ENCODE measurements at places on chromosomes 3 and 15.
A peak's percentile ranks its signal among the peaks of the same experiment; 100 is the strongest.

GRCh38 chr15:58451826-58452225 lies 20.0 kb downstream of the LIPC start:
- no peak for DNase-seq

DNA sequence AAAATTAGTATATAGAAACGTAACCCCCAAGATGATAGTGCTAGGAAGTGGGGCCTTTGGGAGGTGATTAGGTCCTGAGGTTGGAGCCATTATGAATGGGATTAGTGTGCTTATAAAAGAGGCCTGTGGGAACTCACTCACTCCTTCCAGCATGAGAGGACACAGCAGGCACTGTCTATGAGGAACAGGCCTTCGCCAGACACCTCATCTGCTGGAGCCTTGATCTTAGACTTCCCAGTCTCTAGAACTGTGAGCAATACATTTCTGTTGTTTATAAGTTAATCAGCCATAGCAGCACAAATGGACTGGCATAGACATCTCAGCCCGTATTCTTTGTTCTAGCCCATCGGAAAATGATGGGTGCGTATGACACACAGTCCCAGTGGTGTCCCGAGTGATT lies 152.3 kb downstream of the GABRG3 start:
- DNase-seq = no peak

GRCh38 chr15:69748576-69749185 lies 296.1 kb downstream of the RPLP1 start:
- DNase-seq = no peak

GRCh38 chr3:15795651-15796308 lies 2.0 kb downstream of the ANKRD28 start:
- peak; percentile 71 for DNase-seq

DNA sequence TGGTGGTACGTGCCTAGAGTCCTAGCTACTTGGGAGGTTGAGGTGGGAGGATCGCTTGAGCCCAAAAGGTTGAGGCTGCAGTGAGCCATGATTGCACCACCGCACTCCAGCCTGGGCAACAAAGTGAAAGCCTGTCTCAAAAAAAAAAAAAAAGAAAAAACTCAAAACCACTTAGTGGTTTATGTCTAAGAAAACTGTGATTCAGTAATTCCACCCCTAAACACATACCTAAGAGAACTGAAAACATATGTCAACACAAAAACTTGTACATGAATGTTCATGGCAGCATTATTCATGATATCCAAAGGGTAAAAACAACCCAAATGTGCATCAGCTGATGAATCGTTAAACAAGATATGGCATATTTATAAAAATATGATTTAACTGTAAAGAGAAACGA lies 14.3 kb downstream of the SPG21 start:
- peak; percentile 49 for DNase-seq

- peak; percentile 55 for DNase-seq
Observed at GRCh38 chr3:151468284-151468917, 7.5 kb upstream of the IGSF10 start.

- DNase-seq = no peak
Observed at GRCh38 chr15:30928076-30928475, 24.4 kb downstream of the FAN1 start.

DNA sequence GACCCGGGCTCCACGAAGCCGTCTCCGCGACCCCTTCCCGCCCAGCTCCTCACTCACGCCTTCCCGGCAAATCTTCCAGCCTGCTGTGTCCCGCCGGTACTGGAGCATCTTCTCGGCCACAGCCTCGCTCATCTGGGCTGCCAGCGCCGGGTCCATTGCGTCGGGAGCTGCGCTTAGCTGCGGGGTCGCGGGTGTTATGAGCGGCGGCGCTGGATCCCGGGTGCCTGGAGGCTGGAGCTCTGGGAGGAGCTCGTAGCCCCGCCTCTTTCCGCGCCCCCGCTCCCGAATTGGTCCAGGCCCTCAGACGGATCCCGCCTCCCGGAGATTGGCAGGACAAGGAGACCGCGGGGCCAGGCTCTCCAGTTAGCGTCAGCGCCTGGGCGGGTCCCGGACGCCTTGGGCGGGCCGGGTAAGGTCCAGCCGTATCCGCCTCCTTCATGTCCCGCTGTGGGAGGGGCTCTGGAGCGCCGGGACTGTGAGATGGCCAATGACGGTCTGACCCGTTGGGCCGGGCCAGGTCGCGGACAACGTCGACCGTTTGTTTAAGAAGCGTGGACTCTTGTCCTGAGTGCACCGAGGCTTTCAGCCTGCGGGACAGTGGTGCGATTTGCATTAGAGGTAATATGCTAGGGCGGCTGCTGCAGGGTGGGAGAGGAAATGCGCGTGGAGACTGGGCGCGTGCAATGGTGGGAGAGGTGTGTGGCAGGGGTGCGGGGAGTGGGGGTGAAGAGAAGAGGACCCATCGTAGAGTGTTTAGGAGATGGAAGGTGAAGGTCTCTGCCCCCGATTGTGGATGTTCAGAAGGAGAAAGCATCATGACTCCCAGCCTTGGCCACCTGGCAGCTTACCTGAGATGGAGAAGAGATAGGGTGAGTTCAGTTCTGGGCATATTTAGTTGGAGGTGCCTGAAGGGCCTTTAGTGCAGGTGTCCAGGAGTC lies at the start of gene STARD5:
Gene STARD5, minus strand, starts transcription at position 198 of the 938 bp plus-strand sequence. Its CDS starts 42 bp downstream, at position 156.
- DNase-seq = peak; percentile 97

DNA sequence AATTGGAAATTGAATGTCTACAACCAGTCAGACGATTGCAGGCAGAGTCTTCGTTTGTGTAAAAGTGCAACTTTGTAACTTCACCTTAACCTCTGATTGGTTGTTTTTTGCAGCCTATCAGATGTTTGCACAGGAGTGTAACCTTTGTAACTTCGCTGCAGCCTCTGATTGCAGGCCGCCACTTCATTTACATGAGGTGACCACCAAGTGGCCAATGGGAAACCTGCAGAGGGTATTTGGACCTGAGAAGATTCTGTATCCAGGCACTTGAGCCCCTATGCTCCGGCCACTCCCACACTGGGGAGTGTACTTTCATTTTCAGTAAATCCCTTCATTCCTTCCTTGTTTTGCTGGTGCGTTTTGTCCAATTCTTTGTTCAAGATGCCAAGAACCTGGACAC lies 68.1 kb upstream of the PFN2 start:
- no peak for DNase-seq

- DNase-seq = peak; percentile 80
Observed at GRCh38 chr3:130748981-130749380, 2.4 kb upstream of the PIK3R4 start.

DNA sequence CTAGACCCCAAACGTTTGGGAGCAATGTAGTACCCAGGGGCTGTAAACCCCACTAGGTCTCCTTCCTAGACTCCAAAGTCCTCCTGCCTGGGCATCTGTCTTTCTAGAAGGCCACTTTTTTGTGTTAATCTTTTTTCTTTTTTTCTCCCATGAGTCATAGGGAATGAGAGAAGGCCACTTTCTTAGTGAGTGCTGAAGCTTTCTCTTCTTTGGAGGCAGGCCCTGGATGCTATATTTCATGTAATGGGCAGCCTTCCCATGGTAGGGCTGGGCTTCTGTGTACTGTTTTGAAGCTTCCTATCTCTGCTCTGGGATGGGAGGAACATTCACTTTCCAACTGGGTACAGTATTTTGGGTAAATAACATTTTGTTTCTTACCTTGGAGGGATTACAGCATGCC lies 15.2 kb upstream of the RTP2 start:
- peak; percentile 47 for DNase-seq

DNA sequence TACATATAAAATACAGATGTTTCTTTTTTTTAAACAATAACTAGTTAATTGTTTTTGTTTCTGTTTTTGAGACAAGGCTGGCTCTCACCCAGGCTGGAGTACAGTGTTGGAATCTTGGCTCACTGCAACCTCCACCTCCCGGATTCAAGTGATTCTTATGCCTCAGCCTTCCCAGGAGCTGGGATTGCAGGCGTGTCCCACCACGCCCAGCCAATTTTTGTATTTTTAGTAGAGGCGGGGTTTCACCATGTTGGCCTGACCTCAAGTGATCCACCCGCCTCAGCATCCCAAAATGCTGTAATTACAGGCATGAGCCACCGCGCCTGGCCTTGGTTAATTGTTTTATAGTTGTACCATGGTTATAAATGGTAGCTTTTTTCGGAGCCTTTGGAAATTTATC lies 72.3 kb downstream of the PIAS1 start:
- DNase-seq = no peak

DNA sequence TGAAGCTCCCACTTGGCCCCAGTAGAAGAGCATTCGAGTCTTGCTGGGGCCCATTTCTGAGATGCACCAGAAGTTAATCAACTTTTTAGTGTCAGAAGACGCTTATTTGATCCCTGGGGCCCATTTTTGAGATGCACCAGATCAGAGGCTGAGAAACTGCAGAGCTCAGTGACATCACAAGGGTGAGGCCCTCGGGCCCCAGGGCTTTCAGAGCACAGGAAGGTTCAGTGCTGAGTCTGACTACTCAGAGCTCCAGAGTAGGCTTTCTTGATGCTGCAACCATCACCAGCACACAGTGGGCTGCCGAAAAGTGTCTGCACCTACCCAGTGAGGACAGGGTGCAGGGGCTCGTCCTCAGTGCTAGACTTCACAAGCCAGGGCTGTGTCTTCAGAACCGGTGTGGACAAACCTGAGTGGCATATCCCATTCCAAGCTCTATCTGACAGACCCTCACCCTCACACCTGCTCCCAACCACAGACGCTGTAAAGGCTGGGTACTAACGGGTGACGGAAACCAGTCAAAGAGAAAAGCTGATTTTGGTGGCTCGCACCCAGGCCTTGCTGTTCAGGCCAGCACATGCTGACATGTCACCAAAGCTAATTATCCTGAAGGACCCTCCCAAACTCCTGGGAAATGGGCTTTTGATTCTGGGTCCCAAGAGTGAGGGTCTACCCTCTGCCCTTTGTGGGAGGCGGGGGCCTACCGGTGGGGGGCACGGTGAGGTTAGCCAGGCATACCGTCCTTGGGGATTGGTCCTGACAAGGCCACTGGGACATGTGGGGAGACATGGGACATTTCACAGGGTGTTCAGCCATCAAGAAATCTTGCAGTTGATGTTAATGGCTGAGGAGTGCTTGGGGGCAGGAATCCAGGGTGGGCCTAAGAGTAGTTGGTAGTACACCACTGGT lies 83.0 kb downstream of the PDCD6IP start:
- DNase-seq = no peak

DNA sequence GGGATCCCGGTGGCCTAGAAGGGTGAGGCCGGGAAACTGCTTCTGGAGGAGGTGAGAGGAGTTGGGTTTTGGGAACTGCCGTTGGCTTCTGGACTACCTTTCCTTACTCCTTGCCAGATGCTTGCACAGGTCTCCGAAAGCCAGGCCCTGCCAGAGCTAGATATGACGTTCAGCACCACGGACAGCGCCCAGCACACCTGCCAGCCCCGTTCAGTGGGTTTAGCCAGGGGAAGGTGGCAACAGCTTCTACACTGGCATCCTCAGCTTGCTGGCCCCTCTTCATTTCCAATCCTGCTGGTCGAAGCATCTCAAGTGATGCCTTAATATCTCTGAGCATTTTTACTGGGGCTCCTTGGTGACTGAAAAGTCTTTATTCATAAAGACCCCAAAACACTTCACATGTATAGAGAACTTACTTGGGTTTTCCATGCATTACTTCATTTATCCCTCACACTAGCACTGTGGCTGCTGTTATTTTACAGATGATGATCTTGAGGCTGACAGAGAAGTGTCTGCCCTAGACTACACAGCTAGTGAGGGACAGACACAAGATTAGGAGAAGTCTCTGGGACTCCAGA lies 21.9 kb downstream of the HCN4 start:
- DNase-seq = peak; percentile 28

DNA sequence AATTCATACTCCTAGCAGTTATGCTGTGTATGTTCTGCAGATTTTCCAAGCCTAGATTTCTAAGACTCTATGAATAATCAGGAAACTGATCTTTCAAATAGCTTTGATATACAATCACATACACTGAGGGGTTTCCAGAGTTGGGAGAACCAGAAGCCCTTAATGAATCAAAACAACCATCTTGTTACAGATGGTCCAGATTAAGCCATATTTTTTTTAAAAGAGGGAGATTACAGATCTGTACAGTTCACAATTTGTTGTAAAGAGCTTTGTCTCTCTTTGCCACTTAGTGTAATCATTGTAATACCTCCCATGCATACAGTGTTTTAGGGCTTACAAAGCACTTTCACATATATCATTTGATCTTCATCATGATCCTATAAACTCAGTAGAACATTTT lies 47.7 kb downstream of the CADPS start:
- DNase-seq = no peak

DNA sequence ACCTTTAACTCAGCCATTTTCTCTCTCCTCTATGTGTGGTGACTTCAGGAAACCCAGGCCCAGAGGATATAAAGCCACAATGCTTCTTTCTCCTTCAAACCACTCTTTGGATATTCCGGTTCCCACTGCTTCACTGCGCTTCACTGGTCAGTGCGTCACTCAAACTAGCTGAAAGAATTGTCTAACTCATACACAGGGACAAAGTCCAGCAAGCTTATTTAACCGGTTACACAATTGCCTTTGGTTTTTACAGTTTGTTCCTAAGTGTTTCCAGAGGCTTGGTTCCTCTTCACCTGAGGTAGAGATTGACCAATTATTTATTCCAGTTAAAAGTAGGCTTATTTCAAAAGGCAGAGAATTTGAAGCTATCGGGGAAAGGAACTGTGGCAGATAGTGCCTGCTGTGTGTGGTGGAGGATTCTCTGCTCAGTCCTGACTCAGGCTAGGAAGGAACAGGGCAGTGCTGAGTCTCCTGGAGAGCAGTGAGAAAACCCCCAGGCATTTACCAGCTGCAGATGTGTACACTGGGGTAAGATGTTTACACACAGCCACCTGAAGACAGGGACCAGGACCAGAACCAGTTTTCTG lies at the start of gene HGD:
Gene HGD, minus strand, starts transcription at position 145 of the 587 bp plus-strand sequence. Its CDS starts 128 bp downstream, at position 17.
- DNase-seq = no peak

GRCh38 chr15:39944726-39945125 lies 10.8 kb downstream of the EIF2AK4 start:
- DNase-seq = peak; percentile 96

GRCh38 chr3:179828738-179829137 lies 175.9 kb downstream of the USP13 start:
- DNase-seq = no peak

GRCh38 chr3:122365073-122365472 lies 18.0 kb downstream of the MIX23 start:
- DNase-seq = no peak

- DNase-seq = no peak
Observed at GRCh38 chr3:37579181-37579580, 282.5 kb upstream of the CTDSPL start.

DNA sequence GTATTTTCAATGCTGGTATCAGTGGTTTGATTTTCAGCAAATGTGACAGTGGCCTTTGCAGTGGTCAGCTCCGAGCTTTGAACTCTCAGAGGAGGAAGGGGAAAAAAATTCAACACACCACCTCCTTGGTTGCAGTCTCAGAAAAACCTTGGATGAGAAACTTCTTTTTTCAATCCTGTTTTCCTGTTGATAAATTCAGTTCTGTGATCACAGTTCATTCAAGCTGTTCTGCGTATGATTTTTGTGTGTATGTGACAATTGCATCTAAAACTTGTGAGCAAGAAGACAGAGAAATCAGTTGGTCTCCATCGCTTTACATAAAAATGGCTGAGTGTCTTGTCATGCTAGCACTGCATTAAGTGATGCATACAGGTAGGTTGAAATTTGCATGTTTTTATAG lies 19.2 kb downstream of the ZBTB38 start:
- DNase-seq = no peak

- DNase-seq = no peak
Observed at GRCh38 chr3:34881026-34881425, 758.3 kb upstream of the ARPP21 start.

- no peak for DNase-seq
Observed at GRCh38 chr15:89723031-89723430, 28.0 kb downstream of the MESP1 start.
